ENCODE measurements at places on chromosomes 6 and 20. TPM values are rescaled to one million over a fixed set of nuclear protein-coding genes. Genes with fewer than 3 reads are reported as not detected.

DNA sequence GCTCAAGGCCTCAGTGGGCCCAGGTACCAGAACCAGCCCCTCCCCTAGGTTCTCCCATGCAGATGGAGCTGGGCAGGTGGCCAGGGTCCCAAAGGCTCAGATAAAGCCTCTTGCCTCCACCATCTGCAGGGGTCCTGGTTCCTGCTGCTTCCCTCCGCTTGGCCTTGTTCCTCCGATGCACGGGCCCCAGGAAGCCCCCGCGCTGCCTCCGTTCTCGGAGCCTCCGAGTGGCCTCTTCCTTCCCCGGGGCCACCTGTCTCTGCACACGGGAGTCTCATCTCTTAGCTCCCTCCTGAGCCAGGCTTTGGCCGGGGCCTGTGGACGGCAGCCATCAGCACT, 1.9 kb upstream of the PTK6 start:
- no peak for DNase-seq

- DNase-seq, result no peak
Measured at GRCh38 chr6:109000289-109000688, 94.4 kb downstream of the SESN1 start.

C6orf132 gene
- 2.1 TPM for total RNA-seq

PLCG1 gene
- 49.6 TPM for total RNA-seq

- no peak for DNase-seq
Measured at GRCh38 chr20:10228330-10228729, 9.7 kb downstream of the SNAP25 start.

DNA sequence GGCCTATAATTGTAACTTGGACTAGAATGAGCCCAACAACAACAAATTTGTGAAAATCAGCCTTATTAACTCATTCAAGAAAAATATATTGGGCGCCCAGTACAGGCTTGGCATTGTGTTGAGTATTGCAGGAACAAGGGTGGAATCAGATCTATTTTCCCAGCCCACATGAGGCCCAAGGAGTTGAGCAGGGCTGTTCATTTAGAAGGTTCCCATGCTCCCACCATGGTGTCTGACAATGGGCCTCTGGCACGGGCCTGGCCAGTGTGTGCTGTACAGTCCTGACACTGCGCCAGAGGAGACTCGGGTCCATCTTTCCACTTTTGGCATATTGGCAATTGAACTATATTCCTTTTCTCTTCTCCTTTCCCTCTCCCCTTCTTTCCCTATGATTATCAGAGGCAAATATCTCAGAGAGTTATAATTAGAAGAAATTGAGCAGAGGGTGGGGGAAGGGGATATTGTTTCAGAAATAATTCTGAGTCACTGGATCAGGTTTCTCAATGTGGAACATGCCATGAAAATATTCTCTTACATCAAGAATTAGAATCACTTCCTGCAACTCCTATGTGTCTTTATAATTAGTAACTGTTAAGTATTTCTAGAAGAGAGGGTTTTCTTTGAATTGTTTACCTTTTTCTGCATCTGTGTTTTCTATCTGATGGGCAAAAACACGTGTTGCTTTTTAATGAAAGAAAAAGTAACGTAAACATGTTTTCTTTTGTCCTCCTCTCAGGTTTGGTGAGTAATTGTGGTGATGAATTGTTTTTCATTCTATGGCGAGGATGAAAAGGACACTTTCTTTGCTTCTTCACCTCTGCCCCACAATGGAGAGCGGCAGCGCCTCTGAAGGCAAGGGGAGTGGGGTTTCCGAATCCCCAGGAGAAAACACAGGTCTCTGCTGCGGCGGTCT, 209.4 kb downstream of the FOXA2 start:
- DNase-seq, result no peak

ENPP3 gene
- total RNA-seq, result 0.18 TPM

GRCh38 chr6:100484474-100484873, 19.8 kb upstream of the SIM1 start:
- DNase-seq, result no peak

- no peak for DNase-seq
Measured at GRCh38 chr6:68240726-68241125, 394.4 kb upstream of the ADGRB3 start.

DNA sequence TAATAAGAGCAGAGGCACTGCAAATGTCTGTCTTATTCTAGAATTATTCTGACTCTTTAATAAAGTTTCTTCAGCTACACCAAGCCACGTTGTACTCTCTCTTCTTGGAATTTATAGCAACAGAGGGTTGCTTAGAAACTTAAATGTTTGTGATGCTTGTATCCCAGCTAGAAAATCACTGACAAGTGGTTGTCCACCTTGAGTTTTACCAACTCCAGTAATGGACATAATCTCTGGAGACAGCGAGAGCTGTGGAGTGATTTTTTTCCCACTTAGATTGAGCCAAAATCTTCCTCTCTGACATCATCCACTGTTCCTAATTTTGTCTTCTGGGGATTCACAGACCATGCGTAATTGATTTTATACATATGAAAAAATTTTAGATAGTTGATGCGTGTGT, 8.0 kb downstream of the ECT2L start:
- DNase-seq, result no peak

DNA sequence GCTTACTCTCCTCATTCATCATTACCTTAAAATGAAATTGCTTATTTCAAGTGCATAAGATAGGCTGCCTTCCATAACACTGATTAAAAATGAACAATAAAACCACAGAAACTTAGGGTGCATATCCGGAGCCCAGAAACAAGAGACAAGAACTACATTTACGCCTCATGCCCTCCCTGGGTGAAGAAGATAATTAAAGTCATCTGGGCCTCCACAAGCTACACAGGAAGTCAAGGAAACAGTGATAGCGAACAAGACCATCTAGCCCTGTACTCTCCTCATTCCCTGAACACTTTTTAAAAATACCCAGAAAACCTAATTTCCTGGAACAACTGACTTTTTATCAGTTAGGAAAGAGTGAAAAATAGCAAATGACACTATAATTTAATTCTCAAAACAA, 6.3 kb downstream of the SOD2 start:
- no peak for DNase-seq

DNA sequence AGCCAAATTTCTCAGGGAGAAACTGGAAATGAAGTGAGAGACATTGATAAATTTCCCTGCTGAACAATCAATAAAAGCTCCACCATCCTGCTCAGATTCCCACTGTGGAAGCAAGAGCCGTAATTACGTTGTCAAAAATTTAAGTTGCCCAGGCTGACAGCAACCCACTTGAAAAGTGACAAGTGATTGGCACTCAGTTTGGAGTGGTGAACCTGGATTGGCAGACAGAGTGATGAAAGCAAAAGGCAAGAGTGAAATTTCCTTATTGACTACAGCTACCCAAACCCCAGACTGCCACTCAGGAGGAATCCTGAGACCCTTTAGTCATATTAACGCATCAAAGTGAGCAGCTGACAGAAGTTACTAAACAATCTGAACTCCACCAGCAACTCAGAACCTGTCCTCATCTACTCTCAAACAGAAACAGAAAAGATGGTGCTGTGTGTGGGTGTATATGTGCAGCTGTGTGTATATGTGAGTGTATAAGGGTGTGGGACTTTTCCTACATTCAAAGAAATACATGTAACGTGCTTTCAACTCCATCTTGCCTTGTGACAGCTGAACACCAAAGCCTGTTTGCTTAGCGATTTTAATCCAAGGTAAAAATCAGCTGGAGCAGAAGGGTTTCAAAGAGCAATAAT, 157.4 kb downstream of the PKHD1 start:
- no peak for DNase-seq

DNA sequence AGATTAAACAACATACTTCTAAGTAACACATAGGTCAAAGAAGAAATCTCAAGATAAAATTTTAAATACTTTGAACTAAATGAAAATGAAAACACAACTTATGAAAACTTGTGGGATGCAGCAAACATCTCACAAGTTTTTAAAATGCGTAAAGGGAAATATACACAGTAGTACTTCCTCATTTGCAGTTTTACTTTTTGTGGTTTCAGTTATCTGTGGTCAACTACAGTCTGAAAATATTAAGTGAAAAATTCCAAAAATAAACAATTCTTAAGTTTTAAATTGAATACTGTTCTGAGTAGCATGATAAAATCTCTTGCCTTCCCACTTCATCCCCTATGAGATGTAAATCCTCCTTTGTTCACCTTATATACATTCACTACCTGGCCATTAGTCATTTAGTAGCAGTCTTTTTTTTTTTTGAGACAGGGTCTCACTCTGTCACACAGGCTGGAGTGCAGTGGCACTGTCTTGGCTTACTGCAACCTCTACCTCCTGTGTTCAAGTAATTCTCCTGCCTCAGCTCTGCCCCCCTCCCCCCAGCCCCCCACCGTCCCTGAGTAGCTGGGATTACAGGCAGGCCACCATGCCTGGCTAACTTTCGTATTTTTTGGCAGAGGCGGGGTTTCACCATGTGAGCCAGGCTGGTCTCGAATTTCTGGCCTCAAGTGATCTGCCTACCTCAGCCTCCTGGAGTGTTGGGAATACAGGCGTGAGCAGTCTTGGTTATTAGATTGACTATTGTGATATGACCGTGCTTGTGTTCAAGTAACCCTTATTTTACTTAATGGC, 154.6 kb upstream of the AHI1 start:
- no peak for DNase-seq

OR2J2 gene
- total RNA-seq, result not detected

- DNase-seq, result no peak
Measured at GRCh38 chr6:39507331-39507998, 185.0 kb upstream of the KCNK16 start.

SLC2A10 gene
- 2.4 TPM for total RNA-seq

RAB44 gene
- not detected for total RNA-seq

MDFI gene
- total RNA-seq, result 1.1 TPM

DNA sequence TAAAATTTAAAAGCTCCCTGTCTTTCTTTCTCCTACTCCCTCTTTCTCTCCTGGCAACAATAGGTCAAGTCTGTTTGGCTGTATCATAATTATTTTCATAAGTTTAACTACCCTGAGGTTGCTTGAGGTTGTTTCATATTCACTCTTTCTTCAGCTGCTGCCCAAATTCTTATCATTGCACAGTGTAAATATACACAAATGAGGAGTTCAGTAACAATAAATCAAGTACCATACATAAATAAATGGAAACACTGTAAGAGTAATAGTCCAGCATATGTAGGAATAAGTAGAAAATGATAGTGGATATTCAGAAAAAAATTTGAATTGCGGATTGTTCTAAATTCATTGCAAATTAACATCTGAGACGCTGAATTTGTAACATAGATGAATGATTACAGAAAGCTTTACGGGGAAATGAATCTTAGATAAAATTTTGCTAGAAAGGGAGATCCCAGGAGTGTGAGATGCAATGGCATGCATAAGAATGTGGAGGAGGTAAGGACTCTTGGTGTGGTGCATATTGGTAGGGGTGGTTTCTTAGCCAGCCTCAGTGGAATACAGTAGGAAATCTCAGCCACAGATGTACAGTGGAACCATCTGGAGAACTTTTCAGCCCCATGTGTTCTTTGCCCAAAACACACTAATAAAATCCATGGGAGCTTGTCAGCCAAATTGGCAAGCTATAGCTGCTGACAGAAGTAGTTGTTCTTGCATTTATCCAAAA, 480.7 kb downstream of the HTR1B start:
- no peak for DNase-seq

ASCC3 gene
- total RNA-seq, result 22.8 TPM

DNA sequence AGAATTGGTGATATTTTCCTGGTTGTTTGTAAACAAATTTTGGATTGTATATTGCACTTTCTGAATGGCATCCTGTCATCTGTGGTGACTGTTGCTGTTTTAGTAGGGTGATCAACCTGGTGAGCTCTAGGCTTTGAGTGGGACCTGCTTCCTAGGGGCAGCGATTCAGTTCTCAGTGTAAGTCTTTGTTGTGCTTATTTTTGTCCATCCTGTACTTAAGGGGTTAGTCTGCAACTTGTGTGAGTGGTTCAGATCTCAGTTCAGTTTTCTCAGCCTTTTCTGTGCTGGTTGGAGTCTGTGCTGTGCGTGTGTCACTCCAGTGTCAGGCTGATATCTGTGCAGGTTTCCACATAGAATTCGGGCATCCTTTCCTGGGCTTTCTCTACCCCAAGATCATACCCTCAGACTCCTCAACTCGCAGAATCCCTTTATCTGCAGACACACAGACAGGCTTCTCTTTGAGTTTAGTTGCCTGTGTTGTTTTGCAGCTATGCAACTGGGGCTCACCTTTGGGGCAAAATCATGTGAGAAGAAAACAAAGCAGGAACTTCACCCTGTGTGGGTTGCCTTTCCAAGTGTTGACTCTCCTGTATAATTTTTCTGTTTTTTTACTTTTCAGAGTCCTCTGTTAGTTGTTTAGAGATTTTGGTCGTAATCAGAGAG, 177.7 kb downstream of the FARS2 start:
- no peak for DNase-seq

- DNase-seq, result no peak
Measured at GRCh38 chr6:42158011-42158410, 15.2 kb upstream of the GUCA1A start.

DNA sequence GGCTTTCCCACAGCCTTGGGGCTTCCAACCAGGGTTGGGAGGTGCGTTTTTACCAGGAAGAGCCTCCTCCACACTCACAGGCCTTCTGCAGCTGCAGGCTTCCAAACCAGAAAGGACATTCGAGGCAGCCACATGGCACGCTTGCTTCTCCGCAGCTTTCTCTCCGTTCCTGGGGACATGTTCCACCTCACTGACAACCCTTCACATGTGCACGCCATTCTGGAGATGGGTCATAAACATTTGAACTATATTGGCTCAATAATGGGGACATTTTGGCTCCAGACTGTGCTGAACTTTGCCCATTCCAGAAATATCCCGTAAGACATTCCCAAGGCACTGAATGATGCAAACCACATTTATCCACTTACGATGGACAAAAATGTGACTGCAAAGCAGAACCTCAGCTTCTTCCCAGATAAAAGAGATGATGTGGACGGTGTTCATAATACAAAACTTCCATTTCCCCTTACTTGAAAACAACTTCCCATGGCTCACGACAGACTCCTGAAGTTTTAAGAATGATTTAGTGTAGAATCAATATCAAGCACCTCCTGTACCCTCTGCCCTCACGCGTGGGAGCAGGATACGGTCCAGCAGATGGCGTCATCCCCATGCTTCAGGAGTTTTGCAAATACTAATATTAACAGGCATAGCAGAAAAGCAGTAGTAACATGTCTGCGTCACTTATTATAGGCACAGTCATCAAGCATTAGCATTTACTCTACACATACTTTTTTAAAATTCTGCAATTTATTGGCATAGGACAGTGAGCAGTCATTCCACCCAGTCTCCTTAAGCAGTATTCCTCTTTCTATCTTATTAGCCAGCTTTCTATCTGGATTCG, 25.4 kb upstream of the FOXF2 start:
- DNase-seq, result no peak

DNA sequence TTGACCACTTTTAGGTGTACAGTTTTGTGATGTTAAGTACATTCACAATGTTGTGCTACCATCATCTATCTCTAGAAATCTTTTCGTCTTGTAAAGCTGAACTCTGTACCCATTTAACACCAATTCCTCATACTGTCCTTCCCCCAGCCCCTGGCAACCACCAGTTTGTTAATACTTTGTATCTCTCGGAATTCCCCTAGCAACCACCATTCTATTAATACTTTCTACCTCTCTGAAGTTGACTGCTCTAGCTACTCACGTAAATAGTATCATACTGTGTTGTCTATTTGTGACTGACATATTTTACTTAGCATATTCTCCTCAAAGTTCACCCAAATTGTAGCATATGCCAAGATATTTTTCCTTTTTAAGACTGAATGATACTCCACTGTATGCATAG, 82.3 kb upstream of the CLDN20 start:
- DNase-seq, result no peak

- no peak for DNase-seq
Measured at GRCh38 chr6:43757966-43758616, 11.9 kb upstream of the VEGFA start.

TUBB2A gene
- 19.0 TPM for total RNA-seq

- no peak for DNase-seq
Measured at GRCh38 chr6:41646026-41646795, 7.9 kb downstream of the MDFI start.
